ENCODE measurements at places on chromosomes 7 and 10.

DNA sequence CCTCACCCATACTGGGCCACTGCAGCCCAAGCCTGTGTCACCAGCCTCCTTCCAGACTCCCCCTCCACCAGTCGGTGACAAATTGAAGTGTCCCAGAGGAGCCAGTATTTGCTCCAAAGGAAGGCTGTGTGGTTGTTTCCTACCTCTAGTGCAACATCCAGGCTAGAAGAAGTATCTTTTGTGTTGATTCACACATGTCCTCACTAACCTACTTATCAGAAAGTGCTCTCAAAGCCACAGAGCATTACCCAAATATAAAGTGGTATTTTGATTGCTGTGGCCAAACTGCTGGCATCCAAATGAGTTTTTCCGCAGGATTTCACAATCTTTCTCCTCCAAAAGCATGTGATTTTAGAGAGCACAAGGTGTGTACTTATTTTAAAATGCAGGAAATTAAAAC lies 134.8 kb downstream of the CUL2 start:
- DNase-seq: no peak

- peak; percentile 56 for DNase-seq
These were observed 18.6 kb downstream of the OPALIN start for GRCh38 chr10:96339956-96340904.

- DNase-seq: no peak
These were observed 20.7 kb upstream of the ZMIZ2 start for GRCh38 chr7:44727937-44728262.

DNA sequence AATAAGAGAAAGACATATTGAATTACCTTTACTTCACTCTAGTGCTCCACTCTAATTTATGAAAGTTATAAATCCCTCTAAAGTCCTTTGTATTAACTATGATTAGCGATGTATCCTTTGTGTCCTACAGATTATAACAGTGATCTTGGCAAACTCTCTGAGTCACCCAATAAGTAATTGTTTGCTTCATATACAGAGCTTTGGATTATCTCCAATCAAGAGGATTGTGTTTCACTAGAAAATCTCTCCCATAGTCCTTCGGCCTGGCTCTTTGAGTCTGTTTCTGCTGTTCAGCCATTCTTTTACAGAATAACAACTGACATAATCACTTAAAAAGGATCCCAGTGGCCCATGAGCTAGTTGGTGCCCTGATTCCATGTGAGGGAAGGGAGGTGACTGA lies 9.5 kb downstream of the LMOD2 start:
- no peak for DNase-seq

- no peak for DNase-seq
These were observed 79.3 kb upstream of the MEOX2 start for GRCh38 chr7:15765753-15766152.

GRCh38 chr10:74750848-74751274 lies 75.5 kb upstream of the KAT6B start:
- DNase-seq: no peak

GRCh38 chr10:71483885-71484751 lies 87.4 kb downstream of the CDH23 start:
- DNase-seq: no peak

- DNase-seq: no peak
These were observed 241.3 kb upstream of the MYO3A start for GRCh38 chr10:25692761-25693160.

DNA sequence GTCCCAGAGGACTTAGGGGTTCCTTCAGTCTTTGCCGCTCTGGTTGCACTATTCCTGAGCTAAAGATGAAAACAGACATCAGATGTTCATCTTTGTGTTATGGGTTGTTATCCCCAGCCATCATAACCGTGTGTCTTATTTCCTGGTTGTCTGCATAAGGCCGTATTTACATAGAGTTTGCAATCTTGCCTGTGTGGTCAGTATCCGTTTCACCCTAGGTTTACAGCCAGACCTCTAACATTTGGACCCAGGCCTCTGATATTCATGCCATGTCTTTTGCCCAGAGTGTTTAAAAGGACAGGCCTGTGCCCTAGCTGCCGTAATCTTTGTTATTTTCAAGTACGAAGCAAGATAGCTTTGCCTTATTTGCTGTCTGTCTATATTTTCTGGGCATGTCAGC lies 26.6 kb downstream of the LRRC4 start:
- DNase-seq: no peak

DNA sequence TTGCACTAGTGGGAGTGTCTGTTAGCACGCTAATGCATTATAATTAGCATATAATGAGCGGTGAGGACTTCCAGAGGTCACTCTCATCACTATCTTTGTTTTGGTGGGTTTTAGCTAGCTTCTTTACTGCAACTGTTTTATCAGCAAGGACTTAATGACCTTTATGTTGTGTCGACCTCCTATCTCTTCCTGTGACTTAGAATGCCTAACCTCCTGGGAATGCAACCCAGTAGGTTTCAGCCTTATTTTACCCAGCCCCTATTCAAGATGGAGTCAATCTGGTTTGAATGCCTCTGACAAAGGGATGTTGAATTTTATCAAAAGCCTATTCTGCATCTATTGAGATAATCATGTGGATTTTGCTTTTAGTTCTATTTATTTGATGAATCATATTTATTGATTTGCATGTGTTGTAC lies 22.5 kb upstream of the ZNF518A start:
- DNase-seq: no peak

GRCh38 chr10:24434961-24435360 lies 226.0 kb downstream of the KIAA1217 start:
- no peak for DNase-seq

DNA sequence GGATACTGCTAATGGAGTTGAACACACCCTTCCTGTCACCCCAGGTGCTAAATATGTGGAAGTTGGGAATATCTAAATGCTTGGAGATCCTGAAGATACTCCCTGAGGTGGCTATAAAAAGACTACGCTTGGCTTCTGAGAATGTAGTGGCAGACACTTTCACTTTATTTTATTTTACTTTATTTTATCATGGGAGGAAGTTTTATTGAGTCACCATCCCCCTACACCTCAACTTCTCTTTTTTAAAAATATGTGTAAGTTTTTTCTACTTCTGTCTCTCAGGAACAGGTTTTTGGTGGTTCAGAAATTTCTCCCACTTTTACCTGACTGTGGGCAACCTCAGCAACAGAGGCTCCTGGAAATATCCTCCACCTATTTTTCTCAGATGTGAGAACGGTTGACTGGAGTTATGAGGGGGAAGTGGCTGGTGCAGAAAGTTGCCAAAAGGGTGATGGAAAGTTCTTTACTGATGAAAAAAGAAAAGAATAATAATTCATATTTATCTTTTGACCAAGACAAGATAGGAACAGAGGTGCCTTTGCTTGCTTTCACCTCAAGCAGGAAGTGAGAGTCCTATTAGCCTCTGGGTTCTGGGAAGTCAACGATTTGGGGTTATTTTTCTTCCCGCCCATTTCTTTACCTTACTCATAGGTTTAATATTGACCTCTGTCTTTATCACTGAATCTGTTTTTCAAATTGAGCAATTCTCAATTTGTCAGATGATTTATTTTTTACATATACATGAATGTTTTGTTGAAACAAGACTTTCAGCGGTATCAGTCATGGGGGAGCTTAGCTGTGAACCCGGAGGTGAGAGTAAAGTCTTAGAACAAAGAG lies 103.6 kb downstream of the AHR start:
- no peak for DNase-seq

- no peak for DNase-seq
These were observed 88.8 kb upstream of the MDFIC start for GRCh38 chr7:114832906-114833595.

DNA sequence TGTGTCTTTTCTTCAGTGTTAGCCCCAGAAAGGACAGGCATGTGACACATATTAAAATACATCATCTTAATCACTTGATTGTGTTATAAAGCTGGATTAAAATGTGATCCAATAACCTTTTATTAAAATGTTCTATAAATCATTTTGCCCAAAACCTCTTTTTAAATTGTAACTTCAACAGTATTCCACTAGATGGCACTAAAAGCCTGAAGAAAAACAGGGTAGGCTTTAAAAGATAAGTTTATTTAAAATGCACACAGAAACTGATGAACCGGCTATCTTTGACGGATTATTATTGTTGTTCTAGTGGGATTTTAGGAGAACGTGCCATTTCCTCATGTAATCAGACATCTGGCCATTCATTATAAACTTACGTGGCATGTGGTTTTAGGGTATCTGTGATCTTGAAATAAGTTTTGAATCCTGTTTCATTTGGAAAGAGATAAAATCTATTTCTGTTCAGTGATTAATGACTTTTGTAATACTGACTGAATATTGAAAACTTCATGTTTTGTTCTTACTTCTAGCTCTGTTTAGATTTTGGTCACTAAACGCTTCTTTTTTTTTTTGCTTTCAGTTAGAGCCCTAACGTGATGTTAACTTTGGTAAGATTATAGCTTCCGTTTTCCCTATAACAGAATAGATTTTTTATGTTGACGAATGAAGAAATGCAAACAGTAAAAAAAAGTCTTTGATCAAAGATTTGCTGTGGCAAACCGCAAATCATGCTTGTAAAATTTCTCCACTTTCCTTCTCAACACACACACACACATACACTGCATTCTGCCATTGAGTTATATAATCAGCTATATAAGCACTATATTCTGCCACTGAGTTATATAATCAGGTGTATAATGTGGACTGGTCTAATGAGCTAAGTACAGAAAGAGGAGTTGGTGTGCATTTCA lies 13.6 kb downstream of the VPS50 start:
- DNase-seq: peak; percentile 44

DNA sequence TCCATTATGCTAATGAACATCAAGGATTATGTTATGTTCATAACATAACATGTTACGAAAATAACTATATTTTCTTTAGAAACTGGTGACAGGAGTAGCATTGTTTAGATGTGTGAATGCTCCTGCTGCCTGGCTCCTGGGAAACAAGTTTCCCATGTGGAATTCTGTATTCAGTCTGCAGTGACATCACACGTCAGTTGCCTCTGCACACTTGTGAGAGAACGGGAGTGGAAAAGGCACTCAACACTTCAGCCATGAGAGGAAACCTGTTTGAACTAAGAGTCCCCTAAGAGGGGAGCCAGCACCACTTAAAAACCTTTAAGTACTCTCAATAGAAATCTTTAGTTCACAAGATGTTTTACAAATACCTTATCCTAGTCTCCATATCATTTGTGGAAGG lies 140.3 kb upstream of the FAM20C start:
- no peak for DNase-seq

DNA sequence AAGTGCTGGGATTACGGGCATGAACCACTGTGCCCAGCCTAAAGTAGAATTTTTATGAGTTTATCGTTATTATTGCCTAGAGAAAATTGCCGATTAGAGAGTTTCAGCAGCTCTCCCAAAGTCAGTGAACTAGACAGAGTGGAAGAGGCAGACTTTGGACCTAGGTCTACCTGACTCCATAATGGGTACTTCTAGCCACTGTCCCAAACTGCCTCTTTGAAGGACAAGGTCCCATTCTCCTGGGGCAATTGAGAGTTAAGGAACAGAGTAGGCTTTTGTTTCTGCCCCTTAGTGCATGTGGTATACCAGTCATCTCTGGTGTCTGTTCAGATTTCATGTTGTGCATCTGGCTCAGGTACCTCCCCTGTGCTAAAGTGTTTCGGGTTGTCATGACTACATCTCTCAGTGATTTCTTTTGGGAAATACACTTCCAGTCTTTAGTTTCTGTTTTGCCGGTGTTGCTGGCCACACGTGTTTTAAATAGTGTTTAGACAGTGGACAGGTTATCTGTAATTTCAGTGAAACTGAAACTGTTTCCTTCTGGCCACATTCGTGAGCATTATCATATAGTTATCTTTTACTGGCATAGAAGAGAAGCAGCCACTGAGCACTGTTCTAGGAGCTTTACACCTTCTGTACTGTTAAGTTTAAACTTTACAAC lies 4.7 kb downstream of the TMEM236 start:
- no peak for DNase-seq

GRCh38 chr10:110323503-110323902 lies 18.8 kb upstream of the SMNDC1 start:
- no peak for DNase-seq

DNA sequence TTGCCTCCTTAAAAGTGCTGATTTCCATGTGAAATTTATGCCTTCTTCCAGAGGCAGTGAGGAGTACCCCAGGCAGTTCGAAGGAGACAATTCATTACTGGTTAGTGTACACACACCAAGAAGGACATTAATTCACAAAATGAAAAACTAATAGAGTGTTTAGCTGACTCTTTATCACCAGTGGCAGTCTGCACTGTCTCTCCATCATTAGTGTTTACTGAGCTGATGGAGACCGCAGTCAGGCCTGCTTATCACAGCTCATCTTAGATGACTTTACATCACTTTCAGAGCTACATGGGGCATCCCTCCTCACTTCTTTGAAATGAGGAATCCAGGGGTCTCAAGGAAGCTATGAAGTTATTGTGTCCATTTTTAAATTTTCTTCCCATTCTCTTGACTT lies 155.5 kb upstream of the LRGUK start:
- no peak for DNase-seq

- peak; percentile 21 for DNase-seq
These were observed 63.5 kb downstream of the ZNF365 start for GRCh38 chr10:62437696-62438095.

DNA sequence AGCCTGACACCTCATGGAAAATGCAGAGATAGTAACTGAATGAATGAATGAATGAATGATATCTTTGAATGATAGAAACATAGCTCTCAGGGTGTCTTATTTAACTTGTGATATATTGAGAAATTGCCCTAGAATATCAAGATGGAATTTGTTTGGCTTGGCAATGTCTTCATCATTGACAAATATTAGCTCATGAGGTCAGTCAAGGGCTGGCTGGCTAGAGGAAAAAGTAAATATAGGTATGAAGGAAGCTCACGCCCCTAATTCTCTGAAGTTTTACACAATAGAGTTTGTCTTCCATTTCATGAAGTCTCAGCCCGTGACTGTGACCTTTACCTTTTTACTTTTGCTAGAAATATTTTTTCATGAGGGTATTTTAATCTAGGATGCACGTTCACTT lies 305.2 kb downstream of the ADARB2 start:
- DNase-seq: no peak

GRCh38 chr10:76086170-76086760 lies 654.8 kb downstream of the LRMDA start:
- no peak for DNase-seq

DNA sequence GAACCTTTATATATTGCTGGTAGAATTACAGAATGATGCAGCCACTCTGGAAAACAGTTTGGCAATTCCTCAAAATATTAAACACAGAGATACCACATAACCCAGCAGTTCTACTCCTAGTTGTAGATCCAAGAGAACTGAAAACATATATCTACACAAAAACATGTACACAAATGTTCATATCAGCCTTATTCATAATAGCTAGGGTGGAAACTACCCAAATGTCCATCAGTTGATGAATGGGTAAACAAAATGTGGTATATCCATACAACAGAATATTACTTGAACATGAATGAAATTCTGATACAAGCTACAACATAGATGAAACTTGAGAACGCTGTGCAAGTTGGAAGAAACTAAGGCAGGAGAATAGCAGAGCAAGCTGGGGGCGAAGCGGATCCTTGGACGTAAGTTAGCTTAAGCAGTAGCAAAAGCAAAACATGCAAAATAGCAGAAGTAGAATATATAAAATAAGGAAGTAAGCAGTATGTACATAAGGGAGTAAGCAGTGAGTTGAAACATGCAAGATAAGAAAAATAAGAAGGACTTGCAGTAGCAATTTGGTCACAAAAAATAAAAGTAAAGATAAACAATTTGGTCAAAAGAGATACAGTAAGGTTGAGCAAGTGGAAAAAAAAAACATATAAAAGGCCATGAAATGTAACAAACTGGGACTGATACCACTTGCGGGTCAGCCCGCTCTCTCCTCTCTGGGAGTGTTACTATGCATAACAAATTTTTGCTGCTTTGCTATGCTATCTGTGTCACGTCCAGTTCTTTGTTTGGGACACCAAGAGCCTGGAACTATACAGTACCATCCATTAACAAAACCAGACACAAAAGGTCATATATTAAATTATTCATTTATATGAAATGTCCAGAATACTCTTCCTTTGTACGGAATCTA lies 18.0 kb upstream of the HILPDA start:
- DNase-seq: no peak
